ENCODE measurements at places on chromosomes 5 and 9.

DNA sequence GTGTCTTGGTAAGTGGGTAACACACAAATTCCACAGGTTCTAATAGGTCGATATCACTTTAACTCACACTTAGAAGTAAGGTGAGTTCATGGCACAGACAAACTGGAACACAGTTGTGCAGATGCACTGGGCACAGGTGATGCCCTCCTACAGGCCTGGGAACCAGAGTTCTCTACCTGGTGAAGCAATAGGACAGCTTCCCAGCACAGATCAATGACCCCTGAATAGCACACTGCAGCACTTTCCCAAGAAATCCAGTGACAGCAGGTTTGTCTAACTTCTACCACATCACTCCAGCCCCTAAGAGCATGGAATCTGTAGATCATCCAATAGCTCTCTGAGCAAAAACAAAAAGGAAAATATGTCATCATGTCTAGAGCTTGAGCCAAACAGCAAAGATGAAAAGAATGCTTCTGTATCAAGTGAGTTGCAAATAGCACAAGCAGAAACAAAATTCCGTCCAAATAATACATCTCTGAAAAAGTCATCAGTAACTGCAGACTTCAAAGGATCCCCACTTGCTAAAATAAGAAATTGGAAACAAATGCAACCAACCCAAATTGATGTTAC is 33.5 kb downstream of the MOCS2 start:
- no peak for DNase-seq

- no peak for DNase-seq
Measured at GRCh38 chr5:95995962-95996489, 34.4 kb upstream of the ELL2 start.

- no peak for DNase-seq
Measured at GRCh38 chr9:136228107-136228875, 17.3 kb downstream of the QSOX2 start.

DNA sequence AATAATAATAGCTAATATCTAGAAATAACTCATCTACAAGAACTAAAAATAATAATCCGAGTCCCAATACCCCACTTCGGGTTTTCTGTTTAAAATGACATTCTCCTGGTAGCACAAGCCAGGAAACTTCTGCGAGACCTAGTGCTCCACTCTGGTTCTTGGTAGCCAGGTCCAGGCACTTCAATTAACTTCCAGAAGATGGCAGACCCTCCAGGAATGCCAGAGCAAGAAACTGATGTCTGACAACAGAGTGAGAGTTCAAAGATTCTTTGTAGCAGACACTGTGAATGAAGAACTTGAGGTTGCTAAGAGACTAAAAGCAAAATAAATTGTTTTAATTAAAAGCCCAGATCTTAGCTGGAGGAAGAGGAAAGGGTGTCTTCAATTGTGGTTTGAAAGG is 1963.3 kb upstream of the CDH9 start:
- no peak for DNase-seq

DNA sequence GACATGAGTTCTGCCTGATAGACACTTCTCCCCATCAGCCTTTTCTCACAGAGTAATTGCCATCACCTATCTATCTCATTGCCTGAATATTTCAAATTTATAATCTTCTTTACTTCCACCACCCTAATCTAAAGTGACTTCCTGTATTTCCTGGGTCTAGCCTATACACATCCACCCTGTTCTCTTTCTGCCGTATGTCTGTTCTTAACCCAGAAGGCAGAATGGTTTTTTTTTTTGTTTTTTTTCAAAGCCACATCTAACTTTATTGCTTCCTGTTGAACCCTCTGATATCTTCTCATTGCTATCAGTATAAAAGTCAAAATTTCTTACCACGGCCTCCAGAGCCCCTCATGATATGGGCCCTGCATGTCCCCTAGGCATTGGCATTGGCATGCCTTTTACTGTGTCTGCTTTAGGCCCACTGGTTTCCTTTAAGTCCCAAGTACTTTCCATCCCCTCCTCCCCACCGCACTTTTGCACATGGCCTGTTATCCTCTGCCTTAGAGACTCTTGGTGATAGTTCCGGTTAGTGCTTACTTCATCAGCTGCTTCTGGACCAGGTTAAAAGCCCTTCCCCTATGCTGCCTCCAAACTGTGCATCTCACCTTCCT is 159.9 kb downstream of the MAN2A1 start:
- DNase-seq = no peak

All from CD4-positive, alpha-beta T cell treated with Interleukin-4 for 4 hours (primary cell).